Myometrial cell (primary cell): ENCODE measurements at places on chromosomes 3 and 15. TPM values are rescaled to one million over a fixed set of nuclear protein-coding genes. Genes with fewer than 3 reads are reported as not detected.

The PEX5L gene
- under 0.01 TPM in 1 of 2 replicates, not detected in the other for total RNA-seq

The CYP8B1 gene
- total RNA-seq = not detected in 2 replicates

The TTLL13 gene
- not detected in 2 replicates for total RNA-seq

The KCNMB3 gene
- total RNA-seq = 0.71 and 2.9 TPM in 2 replicates

The PLCL2 gene
- 6.4 and 6.6 TPM in 2 replicates for total RNA-seq

The ATRIP gene
- 4.3 and 17.0 TPM in 2 replicates for total RNA-seq

The NME9 gene
- total RNA-seq = not detected in 2 replicates
